Stimulated activated CD4-positive, alpha-beta T cell treated with anti-CD3 and anti-CD28 coated beads, Interleukin-15, amount 100 ng/mL, for 48 hours (primary cell): ENCODE measurements at places on chromosomes 2 and 18.

DNA sequence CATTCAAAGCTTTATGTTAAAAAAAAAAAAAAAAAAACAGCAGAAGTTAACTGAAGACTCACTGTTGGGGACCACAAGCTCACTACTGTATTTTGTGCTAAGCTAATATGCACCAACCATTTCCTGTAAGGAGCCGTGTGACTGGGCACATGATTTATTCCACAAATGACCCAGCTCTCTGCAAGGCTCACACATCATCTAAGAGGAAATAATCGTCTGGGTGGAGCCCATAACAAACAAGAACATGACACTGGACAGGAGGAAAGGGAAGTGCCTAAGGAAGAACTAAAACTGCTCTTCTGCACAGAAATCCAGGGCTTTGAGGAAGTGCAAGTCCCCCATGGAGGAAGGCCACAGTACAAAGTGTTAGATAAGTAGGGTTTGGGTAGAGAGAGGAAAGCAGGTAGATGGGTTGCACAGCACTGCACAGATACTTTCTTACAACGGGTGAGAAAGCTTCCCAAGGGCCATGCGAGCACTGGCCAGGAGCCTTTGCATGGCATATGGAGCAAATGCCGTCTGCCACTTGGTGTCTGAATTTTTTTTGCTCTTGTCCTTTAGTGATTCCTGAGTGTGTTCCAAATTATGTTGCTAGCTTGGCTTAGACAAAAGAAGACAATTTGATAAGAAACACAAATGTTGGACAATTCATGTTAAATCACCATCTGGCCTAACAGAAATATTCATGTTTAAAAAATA is 24.4 kb downstream of the NFE2L2 start:
- DNase-seq: peak; percentile 15

- DNase-seq: no peak
Measured at GRCh38 chr2:71064110-71064611, 4.3 kb upstream of the NAGK start.

DNA sequence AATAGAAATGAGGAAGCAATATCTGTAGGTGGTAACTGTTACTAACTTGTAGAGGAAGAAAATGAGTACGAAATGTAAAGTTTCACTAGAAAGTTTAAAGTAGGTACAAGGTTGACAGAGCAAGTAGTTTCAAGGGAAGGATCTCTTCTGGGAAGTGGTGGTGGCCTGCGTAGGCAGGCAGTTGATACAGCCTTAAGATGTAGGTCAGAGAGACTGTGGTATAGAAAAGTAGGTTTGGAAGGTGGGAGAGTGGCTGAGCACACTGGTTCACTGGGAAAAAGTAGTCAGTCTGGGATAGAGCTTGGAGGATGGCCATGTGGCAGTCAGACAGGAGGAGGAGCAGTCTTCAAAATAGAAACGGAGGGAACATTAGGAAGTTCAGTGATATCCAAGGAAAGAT is 23.5 kb downstream of the KDM3A start:
- DNase-seq: no peak

GRCh38 chr2:39513641-39514094 is 76.6 kb upstream of the MAP4K3 start:
- peak; percentile 65 for DNase-seq

GRCh38 chr2:239252801-239253200 is 148.0 kb downstream of the HDAC4 start:
- no peak for DNase-seq

- DNase-seq: no peak
Measured at GRCh38 chr2:146869328-146869727, 975.5 kb upstream of the ACVR2A start.

DNA sequence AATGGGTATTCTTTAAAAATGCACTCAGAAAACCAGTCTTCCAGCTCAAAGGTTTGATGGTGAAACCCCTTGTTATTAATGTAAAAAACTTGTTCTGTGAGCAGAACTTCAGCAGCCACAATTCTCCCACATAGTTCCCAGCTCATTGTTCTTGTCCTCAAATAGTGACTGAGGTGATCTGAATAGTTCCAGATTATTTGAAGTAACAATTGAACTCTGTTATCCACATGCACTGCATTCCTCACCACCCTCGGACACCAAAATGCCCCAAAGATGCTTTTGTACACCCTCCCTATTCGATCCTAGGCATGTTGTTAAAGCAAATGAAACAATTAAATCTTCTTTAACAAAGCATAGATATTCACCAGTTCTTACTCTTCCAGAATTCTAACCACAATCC is 2186.8 kb upstream of the CELF4 start:
- DNase-seq: no peak

DNA sequence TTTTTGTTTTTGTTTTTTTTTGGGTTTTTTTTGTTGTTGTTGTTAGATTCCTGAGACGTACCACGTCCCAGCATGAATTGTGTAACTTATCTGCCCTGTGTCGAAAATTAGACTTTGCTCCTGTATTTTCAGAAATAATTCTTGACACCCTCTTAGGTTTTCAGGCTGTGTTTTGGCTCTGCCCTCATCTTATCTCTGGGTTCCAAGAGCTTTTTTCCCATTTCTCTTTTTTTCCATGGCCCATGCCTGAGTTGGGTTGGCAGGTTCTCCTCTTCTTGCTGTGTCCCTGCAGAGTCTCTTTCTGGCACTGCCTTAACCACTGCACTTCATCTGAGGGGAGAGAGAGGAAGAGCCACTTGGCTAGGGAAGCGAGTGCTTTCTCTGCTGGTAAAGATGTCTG is 42.4 kb downstream of the CTIF start:
- no peak for DNase-seq

DNA sequence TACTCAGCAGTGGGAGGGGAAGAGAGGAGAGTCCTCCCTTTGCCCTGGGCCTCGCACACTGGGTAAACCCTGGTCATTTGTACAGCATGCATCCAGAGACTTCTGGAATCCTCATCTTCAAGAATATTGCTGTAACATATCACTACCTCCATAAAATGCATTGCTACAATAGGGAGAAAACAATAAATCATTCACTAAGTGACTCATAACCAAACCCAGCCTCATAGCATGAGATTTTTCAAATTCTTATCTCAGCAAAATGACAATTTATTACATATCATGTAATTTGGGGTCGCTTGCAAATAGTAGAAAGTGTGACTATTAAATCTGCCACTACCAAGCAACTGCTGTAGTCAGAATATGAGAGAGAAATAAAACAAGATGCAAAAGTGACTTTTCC is 189.4 kb downstream of the ALK start:
- DNase-seq: no peak

GRCh38 chr2:79882548-79882947 is 369.7 kb downstream of the CTNNA2 start:
- no peak for DNase-seq

- DNase-seq: no peak
Measured at GRCh38 chr2:191907545-191907944, 60.7 kb upstream of the CAVIN2 start.

GRCh38 chr2:152613235-152613634 is 104.0 kb downstream of the PRPF40A start:
- no peak for DNase-seq

DNA sequence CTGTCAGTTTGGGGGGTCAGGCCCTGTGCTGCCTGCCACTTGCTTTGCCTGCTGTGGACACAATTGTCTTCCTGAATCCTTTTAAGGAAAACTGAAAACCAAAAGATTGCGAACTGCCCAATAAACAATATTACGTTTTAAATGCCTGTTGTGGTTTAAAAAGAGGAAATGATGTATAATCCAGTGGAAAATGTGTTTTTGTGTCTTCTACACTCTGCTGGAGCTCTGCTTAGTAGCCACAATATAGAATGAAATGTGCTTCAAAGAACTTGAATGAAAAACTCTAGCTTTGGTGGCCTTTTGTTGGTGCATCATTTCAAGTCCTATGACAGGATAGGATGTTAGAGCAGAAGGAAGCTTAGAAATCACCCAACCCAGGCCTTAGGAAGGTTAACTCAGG is 23.2 kb upstream of the CABYR start:
- DNase-seq: no peak
